HS-27A (cell line): ENCODE measurements at places on chromosomes 6 and 20.

DNA sequence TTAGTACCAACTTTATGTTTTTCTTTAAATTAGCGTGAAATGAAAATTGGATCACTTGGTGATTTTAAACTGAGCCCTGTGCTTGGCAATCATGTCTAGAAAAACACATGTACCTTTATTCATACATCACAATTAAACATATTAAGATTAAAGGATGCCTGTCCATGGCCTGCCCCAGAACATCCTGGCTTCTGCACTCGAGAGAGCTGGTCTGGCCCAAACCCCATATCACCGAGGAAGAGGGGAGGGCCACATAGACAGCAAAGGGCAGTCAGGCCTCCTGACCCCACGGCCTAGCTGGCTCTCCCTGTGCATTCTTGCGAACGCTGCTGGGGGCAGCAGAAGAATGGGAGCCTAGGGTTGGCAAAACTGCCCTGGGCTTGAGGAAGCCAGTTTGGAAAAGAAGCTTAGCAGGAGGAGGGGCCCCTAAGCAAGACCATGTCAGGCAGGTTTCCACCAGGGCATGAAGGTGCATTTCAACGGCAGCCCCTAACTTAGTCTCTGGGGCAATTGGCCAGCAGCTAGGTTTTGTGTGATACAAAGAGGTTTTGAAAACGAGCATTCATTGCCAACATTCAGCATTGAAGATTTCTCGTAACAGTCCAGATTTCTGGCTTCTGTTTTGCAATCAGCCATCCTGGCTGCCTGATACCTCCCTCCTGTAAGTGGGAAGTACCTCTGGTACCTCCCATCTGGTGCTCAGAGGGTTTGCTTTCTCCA is 8.6 kb downstream of the BPIFB3 start:
- no peak for DNase-seq

DNA sequence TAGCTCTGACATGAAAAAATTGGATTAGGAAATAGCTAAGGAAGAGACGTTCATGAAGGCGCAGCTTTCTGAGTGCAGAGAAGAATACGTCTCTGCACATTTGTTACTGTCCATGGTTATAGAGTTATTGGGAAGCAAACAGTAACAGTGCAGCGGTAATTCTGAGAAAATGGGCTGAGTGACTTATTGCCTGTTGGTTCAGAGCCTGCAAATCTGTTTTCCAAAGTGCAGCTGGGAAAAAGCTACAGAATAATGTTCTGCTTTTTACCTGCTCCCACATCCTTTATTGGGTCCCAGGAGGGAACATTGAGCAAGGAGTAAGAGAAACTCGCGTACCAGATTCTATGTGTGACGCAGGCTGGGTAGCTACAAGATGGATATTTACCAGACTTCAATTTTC is 160.2 kb downstream of the BTBD3 start:
- DNase-seq: no peak

GRCh38 chr20:62837790-62838127 is 20.9 kb downstream of the COL9A3 start:
- no peak for DNase-seq

DNA sequence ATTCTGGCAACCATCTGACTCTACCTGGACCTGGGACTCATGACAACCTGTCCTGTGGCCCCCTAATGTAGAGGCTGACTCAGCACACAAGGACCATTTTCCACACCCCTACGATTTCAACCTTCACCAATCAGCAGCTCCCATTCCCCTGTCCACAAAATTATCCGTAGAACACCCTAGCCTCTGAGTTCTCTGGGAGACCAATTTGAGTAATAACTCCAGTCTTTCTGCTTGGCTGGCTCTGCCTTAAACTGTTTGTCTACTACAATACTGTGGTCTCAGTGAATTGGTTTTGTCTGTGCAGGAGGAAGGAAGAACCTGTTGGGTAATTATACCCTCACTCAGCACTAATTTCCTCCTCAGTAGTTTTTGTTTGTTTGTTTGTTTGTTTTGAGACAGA is 99.3 kb upstream of the MRPS10 start:
- no peak for DNase-seq

- no peak for DNase-seq
Measured at GRCh38 chr20:41196653-41197225, 59.4 kb downstream of the PLCG1 start.

DNA sequence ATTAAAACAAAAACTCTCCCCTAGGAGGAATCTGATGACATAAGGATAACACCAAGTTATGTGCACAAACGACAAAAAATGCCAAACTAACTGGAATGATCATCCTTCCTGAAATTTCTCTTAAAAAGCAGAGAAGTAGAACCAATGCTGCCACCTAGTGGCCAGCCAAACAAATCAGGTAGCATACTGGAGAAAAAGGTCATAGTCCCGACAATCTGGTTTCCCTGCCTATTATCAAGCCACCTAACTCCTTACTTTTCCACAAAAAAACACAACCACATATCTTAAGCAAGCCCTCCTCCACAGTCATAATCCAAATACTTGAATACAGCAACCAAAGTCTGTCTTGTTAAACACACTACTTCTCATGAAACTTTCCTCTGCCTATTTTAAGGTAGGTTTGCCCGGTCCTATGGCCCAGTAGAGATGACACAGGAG is 5.3 kb downstream of the OARD1 start:
- DNase-seq: peak; percentile 49

GRCh38 chr6:2854396-2854982 is 12.8 kb upstream of the SERPINB1 start:
- no peak for DNase-seq

GRCh38 chr20:19259141-19259591 is 46.7 kb downstream of the SLC24A3 start:
- DNase-seq: no peak

GRCh38 chr20:46253391-46253790 is 54.9 kb downstream of the CDH22 start:
- no peak for DNase-seq
